ENCODE measurements at places on chromosomes 2 and 18.

DNA sequence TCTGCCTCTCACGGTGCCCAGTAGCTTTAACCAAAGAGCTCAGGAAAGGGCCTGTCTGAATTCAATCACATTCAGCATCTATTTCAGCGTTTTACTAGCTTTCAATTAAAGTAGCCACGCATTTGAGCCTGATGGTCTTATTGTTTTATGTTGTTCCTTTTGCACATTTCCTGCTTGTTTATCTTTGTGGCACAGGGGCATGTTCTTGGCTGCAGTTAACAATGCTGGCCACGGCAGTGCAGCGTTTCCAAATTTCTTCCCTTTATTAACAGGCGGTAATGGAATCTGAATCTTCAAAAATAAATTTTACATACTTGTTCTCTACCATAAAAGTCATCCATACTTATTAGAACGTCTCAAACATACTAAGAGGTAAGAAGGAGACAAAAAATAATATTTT is 46.2 kb downstream of the HPCAL1 start:
- DNase-seq = no peak

- no peak for DNase-seq
These were observed 38.7 kb downstream of the LCT start for GRCh38 chr2:135798275-135798705.

- no peak for DNase-seq
These were observed 74.9 kb upstream of the ARL4C start for GRCh38 chr2:234571620-234572407.

- no peak for DNase-seq
These were observed at the start of gene ZEB2 for GRCh38 chr2:144519934-144520731. TSS of gene ZEB2 (minus strand) at chr2:144520119. CDS start at chr2:144517350, 2,769 bp downstream.

- no peak for DNase-seq
These were observed 57.4 kb upstream of the PGAP1 start for GRCh38 chr2:196983934-196984333.

GRCh38 chr18:37309059-37309458 is 256.5 kb downstream of the CELF4 start:
- no peak for DNase-seq

DNA sequence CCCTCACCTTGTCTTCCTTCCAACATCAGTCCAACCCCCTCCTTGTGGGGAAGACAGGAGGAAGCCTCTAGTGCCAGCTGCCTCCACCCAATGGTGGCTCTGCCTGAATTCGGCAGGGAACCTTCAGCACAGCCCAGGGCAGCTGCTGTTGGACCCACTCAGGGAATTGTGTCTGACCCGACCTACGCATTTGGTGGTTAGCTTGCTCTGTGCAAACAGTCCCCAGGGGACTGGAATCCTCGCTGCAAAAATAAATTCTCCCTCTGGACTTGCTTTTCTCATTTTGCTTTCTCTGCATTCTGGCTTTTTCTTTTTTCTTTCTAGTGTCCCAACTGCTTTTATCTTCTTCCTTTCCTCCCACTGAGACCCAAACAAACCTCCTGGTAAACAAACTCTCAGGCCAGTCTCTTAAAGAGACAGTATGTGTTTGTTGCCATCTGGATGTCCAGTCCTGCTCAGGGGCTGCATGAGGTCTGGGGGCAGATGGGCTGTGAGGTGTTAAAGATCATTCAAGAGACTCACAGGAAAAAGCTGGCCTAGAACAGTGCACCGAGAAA is 137.7 kb upstream of the HAAO start:
- DNase-seq = no peak

- no peak for DNase-seq
These were observed 9.8 kb downstream of the SLC4A3 start for GRCh38 chr2:219636941-219637841.

- DNase-seq = no peak
These were observed 814.2 kb downstream of the LRP1B start for GRCh38 chr2:141316606-141317005.

DNA sequence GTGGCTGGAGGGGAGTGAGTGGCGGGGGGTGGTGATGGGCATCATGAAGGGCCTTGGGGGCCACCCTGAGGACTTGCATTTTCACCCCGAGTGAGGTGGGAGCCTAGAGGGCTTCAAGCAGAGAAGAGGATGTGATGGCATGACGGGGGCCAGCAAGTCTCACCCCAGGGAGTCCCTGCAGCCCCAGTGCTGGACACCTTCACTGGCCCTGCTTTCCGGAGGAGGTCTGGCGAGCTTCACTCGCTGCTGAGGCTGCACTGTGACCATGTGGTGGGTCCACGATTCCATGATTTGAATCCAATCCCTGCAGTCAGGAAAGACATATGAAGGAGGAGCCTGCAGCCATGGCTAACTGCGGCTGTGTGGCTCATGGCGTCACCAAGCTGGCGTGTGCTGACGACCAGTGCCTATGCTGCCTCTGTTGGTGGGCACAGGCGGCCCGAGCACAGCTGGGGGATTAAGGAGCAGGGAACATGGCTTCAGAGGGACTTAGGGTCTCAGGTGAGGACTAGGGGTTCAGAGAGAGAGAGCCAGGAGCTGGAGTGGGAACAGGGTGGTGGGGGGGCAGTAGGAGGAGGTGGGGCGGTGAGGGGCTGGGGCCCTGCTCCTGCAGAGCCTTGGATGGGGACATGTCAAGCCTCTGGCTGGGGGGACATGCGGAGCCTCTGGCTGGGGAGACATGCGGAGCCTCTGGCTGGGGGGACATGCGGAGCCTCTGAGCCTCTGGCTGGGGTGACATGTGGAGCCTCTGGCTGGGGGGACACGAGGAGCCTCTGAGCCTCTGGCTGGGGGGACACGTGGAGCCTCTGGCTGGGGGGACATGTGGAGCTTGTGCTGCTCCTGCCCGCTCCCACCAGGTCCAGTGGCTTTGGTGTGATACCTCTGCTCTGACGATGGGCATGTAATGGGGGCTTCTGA is 3.6 kb downstream of the ZAP70 start:
- DNase-seq = no peak

- no peak for DNase-seq
These were observed 304.1 kb upstream of the TNP1 start for GRCh38 chr2:217163987-217164386.

DNA sequence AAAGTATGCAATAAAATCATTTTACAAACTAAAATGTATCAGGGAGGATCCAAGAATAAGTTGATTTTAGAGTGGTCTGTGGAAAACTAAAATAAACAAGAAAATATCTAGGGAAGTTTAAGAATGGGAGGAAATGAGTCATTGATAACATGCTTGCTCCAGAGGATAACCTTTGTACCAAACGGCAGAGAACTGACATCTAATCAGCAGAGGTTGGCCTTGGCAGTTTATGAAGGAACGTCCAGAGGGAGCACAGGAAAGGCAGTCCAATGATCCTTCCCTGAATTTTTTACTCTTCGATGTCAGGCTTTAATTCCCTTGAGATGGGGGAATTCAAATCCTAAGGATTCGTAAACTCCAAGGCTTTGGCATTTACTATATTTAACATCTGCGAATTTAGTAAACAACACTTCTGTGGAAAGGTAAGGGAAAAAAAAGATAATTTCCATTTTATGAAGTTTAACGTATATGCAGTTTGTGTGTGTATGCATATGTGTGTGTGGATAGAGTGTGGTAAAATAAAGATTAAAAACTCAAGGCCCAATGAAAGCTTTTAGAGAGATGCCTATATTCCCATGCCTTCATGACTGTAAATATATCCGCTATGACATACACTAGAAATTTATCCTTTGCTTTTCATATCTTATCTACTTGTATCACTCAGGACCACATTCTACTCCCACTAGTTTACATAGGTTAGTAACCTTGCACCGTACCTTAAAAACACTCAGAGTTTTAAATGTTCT is 8.7 kb upstream of the INPP1 start:
- DNase-seq = no peak

DNA sequence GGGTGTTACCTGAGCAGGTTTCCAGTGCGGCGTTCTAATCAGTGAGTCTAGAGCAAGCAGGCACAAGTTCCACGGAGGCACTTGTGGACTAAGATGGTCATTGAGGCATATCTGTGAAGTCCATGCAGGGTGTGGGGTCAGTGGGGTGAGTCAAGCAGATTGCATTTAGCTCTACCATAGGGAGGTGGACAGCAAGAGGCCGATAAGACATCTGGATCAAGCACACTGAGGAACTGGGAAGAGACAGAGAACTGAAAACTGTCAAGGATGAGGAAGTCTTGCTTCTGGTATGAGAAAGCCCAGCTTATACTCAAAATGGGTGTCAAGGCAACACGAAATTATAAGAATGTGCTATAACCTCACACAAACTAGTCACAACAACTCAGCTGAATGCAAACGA is 61.2 kb upstream of the SLC39A10 start:
- DNase-seq = no peak

GRCh38 chr2:240298117-240298790 is 137.2 kb upstream of the GPC1 start:
- peak; percentile 18 for DNase-seq

- no peak for DNase-seq
These were observed 8.8 kb downstream of the PLCL1 start for GRCh38 chr2:197813093-197813787.

DNA sequence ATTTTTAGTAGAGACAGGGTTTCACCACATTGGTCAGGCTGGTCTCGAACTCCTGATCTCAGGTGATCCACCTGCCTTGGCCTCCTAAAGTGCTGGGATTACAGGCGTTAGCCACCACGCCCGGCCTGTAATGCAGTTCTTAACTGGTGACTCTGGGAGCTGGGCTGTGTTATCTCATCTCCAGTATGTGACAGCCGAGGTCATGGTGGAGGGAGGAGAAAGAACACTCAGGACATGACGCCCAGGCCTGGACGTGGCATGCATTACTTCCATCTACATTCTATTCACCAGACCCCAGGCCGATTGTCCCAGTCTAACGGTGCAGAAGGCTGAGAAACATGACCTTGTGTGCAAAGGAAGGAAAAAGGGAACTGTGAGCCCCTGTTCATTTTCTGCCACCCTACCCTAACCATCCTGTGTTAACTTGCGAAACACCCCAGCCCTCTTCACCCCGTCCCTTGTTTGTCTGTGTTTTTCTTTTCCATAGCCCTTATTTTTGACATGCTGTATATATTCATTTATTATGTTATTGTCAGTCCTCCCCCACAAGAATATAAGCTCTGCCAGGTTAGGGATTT is 88.1 kb upstream of the ASAP2 start:
- DNase-seq = no peak

DNA sequence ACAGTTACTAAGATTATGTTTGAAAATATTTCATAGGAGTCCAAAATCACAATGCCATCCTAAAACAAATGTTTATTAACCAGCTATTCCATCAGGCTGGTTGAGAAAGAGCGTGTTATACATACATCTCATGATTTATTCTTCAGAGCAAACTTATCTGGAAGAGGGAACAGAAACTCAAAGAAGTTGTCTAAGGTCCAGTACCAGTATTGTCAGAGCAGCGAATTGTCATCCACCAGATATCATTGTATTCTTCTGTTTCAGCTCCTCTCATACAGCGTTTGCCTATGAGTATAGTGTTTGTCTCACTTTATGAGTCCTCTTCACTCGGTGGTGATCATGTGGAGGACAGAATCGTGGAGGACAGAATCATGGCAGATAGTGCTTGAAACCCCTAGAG is 238.2 kb downstream of the OSR1 start:
- no peak for DNase-seq

DNA sequence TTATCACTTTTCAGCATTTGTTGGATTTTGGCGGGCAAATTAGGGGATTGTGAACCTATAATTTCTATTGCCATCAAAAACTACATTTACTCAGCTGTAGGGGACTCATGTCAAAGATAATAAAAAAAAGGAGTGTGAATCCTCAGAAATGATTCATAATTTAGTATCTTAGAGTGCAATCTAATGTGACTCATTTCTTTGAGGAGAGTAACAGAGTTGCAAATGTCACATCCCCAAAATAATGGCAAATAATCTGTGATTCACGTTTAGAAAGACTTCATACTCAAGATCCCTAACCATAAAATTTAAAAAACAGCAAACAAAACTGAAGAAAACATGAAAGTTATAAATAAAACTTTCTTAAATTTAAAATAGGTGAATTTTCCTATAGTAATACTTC is 373.0 kb downstream of the CDH2 start:
- no peak for DNase-seq

DNA sequence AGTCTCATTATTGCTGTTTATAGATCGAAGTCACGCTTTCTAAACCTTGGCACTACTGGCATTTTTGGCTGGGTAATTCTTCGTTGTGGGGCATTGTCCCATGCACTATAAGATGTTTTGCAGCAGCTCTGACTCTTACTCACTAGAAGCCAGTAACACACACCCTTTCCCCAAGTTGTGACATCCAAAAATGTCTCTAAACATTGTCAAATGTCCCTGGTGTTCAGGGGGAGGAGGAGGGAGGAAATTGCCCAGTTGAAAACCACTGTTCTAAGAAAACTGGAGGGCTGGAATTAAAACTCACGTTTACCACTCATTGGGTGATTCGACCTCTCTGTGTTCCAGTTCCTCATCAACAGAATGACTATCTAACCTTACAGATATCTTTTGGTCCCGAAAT is 115.7 kb upstream of the KLF7 start:
- no peak for DNase-seq

DNA sequence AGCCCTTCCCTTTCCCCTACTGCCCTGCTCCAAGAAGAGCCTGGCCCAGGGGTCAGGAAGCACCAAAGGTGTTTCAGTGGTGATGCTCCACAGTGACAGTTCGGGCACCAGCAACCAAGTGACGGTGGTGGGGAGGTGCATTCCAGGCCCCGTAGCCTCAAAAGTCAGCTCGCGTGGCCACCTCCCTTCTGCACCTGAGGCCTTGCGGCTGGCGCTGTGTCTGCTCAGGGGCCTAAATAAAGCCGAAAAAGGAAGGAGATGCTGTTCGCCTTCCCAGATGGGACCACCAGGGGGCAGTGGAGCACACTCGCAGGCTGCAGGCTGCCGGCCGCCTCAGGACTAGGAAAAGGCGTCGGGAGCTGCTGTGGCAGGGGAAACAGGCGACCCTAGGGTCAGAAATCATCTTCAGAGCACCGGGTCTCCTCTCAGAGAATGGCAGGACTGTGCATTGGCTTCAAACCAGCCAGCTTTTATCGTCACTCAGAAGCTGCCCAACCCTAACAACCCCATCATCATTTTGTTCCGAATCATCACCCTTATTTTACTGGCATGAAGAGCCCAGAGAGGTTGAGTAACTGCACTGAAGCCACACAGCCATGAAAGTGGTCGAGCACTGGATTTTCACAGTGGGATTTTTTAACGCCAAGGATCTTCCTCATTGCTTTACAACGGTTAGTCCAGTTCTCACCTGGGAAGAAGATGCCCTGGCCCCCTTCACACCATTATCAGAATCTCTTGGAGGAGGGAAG is 213.0 kb upstream of the CELF4 start:
- peak; percentile 80 for DNase-seq

Measured in activated CD8-positive, alpha-beta memory T cell treated with anti-CD3 and anti-CD28 coated beads, Interleukin-2, amount 50 U/mL, for 48 hours (primary cell).